ENCODE measurements at places on chromosomes 4 and X.

- DNase-seq = no peak
Observed at GRCh38 chr4:185437809-185438208, 12.0 kb upstream of the UFSP2 start.

GRCh38 chrX:46247456-46247855 is 297.8 kb downstream of the ZNF674 start:
- no peak for DNase-seq

GRCh38 chrX:20545538-20545937 is 278.8 kb upstream of the RPS6KA3 start:
- DNase-seq = no peak

DNA sequence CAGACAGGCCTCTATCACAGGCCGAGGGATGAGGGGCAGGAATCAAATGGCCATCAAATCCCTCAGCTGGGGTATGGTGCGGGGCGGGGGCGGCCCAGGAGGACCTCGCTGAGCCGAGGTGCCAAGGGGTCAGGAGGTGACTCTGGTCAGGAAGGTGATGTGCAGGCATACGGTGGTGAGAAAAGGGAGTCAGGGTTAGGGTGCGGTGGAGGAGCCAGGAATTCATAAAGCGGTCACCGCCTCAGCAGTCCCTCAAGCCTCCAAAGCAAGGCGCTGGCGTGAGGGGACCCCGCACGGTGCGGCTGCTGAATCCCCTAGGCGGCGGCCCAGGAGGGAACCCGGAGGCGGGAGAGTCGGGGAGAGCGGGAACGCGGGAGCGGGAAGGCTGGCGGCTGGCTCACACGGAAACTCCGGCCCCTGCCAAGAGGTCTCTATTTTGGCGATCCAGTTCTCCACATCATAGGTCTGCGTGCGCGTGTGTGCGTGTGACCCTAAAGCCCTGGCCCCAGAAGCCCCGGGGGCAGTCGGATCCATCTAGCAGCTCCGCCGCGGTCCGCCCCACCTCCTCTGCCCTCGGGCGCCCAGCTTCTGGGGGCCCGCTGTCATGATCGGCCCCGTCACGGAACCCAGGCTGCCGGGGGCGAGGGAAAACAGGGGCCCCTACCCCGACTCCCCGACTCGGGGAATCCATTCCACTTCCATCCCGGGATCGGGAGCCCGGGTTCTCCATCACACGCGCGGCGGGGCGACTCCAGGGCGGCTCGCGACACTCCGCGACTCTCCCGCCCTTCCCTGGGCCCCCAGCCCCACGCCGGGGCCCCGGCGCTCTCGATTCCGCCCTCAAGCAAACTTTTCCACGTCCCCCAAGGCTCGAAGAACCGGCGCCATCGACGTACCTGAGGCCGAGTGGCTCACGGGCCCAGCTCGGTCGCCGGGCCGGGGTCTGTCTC is 593 bp downstream of the ELF4 start:
- DNase-seq = no peak

DNA sequence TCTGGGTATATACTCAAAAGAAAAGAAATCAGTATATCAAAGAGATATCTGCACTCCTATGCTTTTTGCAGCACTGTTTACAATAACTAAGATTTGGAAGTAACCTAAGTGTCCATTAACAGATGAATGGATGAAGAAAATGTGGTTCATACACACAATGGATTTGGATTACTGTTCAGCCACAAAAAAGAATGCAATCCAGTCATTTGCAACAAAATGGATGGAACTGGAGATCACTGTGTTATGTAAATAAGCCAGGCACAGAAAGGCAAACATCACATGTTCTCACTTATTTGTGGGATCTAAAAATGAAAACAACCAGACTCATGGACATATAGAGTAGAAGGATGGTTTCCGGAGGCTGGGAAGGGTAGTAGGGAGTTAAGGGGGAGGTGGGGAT is 17.6 kb upstream of the NXT2 start:
- DNase-seq = no peak

GRCh38 chr4:86855572-86855971 is 6.4 kb upstream of the SLC10A6 start:
- no peak for DNase-seq

Data from stimulated activated CD8-positive, alpha-beta memory T cell treated with anti-CD3 and anti-CD28 coated beads, Interleukin-12 subunit alpha, Interleukin-12 subunit beta, amount 100 ng/mL, for 4 hours (primary cell).